ENCODE measurements at places on chromosomes 5 and 9.

DNA sequence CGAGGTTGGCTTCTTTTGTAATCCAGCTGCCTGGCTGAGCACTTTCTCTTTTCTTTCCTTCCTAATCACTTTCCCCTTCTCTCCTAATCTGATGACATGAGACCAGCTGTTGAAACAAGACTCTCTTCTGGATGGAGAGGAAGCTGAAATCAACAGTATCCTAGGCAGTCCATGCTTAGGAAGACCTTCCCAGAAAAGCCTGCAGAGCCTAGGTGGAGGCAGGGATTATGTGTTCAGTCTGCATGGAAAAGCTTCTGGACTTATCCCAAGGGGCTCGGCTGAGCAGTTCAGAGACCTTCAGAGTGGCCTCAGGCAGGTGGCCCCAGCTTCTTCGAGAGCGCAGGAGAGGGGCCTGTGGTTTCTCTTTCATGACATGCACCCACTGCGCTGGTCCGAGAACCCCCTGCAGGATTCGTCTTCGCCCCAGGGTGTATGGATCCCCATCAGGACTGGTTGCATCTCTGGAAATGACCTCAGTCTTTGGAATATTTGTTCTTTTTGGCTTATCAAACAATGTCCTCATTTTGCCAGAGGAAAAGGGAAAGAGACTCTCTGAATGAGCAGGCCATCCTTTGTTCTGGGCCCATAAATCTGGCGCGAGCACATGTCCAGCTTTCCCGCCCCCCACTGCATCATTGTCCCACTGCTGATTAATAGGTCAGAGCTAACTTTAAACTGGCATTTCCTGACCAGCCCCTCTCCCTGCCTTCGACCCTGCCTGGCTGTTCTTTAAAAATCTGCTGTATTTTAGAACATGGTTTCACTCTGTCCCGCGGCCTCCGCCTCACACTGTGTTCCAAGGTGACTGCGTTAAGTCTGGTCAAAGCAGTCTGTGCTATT lies 177.9 kb upstream of the KLF4 start:
- no peak for DNase-seq

DNA sequence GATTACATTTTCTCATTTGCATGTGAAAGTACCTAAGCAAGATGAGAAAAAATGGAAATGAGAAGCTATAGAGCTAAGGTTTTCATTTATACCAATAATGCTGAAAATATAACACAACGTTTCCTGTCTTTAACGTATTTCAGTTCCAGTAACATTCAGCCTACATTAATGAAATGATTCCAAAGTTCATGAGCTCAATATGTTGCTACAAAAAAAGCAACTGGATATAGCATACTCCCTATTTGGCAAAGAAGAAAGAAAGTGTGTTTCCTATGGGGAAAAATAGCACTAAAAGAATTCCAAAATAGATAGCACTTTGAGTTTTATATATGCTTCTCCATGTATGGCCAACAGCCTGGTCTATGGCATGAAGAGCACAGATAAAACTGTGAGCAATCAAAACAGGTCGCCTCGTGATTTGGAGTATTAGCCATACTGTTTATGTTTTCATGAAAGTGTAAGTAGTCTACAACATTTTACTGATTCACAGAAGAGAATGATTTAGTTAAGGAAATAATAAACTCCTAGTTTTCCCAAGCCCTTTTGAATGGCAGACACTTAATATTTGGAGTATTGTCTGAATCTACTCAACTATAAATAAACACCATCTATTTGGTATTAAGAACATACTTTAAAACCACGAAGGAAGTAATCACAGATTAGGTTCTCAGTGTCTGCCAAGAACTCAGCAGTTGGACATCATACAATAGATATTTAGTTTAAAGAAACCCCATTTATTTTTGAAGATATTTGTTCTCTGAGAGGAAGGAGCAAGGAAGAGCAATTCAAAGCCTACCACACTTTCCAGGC lies 258.7 kb upstream of the RASA1 start:
- DNase-seq: no peak

DNA sequence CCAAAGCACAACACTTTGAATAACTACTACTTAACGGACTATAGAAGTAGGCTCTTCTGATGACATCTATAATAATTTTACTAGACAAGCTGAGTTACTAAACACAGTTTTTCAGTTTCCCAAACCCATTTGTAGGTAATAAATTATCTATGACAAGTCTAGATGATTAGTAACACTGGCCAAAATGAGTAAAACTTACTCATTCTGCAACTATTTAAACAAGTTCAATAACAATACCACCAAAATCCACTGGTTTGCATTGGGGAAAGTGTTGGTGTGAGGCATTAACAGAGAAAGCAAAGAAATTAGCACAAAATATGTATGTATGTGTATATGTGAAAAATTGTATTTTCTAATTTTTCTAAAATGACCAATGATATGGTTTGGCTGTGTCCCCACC lies 119.3 kb downstream of the NR2F1-AS1 start:
- DNase-seq: no peak

- no peak for DNase-seq
Measured at GRCh38 chr9:121975801-121976277, 117.3 kb downstream of the TTLL11 start.

DNA sequence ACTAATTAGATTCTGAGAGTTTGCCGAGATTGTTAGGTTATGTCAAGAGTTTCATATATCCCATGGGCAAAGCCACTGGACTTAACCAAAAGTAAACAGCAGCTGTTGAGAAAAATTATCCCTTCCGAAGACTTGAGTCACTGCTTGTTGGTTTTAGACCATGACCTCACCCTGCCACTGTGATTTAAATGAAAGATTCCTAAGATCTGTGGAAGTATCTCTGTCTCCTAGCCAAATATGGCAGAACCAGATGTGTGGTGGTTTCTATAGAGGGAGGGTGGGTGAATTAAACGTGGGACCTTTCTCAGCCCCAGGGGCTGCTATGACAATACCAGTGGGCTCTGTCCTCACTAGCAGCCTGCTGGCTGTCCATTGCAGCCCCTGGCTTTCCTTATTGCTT lies 19.3 kb downstream of the DMRT3 start:
- no peak for DNase-seq

- DNase-seq: no peak
Measured at GRCh38 chr5:87327998-87328397, 60.3 kb downstream of the RASA1 start.

Measured in NCI-H1092 (cell line).